Left forelimb (tissue), 1 donor: ENCODE measurements at places on chromosomes 6 and 20.

GRCh38 chr6:137661601-137662000 is 167.4 kb upstream of the OLIG3 start:
- no peak for DNase-seq

DNA sequence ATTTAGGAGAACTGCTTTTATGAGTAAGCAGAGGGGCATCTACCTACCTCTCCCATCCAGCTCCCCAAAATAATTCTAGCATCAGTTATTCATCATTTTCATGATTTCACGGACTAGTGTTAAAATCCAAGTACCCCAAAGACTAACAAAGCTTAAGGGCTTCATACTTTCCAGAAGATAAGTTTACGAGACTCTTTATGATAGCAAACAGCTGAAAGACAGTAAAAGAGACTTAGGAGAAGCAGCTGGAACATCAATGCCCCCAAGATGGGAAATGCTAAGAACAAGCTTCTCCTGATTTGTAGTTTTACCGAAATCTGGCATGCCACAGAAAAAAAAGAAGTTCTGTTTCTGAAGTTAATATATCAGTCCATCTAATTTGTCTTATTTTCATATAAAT is 70.0 kb downstream of the COL12A1 start:
- DNase-seq = no peak

- DNase-seq = no peak
Measured at GRCh38 chr6:119446609-119447008, 97.0 kb upstream of the MAN1A1 start.

DNA sequence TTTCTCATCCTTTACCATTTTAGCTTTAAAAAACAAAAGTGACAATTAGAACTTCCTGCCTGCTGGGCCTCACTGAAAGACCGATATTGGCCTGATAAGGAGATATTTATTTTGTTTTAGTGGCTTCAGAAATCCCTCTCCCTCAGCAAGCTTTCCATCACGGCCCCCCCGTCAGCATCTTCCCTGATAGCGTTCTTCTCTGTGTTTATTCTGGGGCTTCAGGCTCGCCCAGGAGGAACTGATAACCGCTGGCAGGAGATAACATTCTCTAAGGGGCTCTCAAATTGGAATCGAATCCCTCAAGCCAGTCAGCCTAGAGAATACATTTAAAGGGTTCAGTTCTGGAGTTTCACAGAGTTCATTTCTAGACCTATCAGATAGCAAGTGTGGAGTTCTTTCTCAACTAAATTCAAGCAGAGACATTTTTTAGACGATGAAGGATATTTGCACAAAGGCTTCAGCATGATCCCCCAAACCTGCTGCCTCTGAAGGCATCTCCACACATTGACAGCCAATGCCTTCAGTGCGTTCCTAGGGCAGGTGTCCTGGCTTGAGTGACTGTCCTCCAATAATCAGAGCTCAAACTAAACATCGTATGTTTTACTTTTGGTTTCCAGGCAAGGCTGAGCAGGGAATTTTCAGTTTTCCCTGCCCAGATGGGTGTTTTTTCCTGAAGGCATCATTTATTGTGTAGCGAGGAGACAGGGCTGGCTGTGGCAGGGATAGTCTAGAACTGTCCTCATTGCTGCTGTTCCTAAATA is 17.0 kb downstream of the PRDM1 start:
- no peak for DNase-seq

GRCh38 chr6:139703780-139704179 is 329.3 kb upstream of the CITED2 start:
- DNase-seq = no peak

DNA sequence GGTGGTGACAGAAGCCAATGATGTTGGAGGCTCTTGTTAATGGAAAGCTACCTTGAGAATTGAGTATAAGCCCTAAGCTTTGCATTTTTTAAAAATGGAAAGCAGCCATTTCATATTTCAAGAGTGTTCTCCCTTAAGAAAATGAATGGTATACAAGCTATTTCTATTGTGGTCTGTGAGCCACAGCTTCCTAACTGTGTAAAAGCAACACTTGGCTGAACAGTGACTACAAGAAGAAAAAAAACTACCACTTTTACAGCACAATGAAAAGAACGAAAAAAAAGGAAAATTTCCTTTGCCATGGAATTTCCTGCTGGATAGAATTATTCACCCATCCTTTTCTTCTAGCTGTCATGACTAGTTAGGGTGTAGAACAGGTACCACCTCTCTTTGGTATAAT is 397.1 kb upstream of the BTBD3 start:
- DNase-seq = no peak

- DNase-seq = no peak
Measured at GRCh38 chr6:83597051-83597450, 84.7 kb downstream of the PRSS35 start.

DNA sequence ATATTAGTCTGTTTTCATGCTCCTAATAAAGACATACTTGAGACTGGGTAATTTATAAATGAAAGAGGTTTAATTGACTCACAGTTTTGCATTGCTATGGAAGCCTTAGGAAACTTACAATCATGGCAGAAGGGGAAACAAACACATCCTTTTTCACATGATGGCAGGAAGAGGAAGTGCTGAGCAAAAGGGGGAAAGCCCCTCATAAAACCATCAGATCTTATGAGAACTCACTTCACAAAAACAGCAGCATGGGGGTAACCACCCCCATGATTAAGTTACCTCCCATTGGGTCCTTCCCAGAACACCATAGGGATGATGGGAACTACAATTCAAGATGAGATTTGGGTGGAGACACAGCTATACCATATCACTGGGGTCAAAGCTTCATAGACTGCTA is 254.2 kb downstream of the ERMARD start:
- no peak for DNase-seq

- no peak for DNase-seq
Measured at GRCh38 chr20:56676001-56676400, 46.9 kb downstream of the TFAP2C start.

DNA sequence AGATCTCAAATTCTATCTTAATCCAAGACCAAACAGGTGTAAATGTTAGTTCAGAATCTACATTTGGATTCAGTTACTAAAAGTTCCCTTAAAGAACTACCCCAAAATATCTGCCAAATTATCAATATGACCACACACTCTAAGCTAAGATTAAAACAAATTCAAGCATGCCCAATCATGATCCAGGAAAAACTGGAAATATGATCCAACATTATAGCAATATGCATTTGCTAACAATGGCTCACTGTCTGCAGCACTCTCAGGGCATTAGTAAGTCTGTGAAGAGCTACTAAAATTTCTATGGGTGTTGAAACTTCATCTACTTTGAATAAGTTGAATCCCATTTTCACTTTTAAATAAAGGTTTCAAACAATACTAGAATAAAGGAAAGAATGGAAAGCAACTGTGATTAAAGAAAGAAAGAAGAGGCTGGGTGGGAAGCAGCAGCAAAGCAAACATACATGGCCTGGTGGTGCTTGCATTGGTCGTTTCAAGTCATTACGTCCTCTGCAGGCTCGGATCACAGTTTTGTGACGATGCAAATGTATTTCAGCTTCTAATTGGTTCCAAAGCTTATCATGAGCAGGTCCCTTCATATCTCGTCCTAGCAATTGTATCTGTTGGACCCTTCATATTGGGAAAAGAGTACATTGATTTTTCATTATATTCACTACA is 29.2 kb downstream of the GOPC start:
- no peak for DNase-seq

GRCh38 chr6:166152660-166153059 is 15.0 kb downstream of the TBXT start:
- no peak for DNase-seq

DNA sequence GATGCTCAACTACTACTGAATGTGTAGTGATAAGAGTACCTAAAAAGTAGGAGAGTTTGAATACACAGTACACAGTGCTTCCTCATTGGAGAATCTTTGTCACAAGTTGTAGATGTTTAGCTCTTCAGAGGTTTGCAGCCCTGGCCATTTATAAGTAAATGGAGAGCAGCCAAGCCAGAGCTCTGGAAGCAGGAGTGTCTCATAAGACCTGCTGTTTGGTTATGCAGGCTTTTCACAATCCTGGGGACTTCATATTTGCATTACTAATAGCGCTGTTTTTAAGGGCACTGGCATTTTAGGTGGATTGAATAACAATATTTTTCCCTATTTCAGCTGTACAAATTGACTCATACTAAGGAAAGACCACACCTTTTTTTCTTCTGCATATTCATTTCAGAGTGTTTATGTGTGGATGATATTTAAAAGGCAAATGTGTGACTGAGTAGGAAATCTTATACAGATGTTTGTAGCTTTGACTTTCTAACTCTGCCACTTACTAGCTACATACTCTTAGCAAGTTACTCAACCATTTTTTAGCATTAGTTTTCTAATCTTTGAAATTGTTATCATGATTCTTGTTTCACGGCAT is 730.5 kb upstream of the MAP3K7 start:
- no peak for DNase-seq

DNA sequence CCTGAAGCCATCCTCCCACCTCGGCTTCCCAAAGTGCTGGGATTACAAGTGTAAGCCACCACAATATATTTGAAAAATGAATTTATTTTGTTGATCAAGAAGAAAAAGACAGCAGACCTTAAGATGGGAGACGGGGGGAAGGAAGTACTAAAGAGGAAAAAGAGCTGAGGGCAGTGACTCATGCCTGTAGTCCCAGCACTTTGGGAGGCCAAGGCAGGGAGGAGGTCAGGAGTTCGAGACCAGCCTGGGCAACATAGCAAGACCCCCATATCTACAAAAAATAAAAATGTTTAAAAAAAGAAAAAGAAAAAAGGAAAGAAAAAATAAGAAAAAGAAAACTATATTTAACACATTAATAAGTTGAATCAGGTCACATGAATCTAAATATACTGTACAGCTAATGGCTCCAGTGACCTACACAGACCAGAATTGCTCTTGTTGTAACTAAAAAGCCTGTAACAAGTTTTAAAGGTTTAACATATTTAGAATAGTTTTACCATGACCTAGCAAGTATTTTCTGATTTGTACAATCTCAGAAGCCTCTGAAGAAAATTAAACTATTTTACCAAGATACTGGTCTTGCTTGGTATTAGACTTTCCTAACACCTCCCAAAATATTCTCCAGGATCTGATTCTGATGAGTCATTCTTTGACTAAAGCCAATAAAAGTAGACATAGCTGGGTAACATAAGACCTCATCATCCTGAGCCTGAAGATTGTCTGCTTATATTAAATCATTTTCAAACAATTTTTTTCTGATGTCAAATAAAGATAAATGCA is 4.3 kb upstream of the AKIRIN2 start:
- no peak for DNase-seq

DNA sequence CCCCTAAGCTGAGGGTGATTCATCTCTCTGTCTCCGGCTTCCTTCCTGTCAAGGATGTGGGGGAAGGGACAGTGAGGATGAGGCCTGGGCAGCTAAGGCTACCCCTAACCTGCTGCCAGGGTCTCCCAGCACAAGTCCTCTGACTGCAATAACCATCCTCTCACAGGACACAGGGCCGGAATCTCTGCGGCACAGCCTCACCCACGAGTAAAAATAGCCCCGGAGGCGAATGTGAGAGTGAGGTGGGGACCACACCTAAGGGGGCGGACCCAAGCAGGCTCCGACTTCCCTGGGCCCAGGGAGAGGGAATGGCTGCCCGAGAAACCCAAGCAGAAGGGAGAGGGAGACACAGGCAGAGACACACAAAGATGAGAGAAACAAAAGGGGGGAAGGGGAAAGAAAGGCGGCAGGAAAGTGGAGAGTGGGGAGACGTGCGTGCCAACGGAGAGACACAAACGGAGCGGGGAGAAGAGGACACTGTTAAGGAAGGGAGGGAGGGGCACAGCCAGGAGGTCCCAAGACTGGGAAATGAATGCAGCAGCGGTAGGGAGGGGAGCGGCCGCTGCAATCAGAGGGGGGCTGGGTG is 1.4 kb downstream of the CLIC1 start:
- no peak for DNase-seq

GRCh38 chr6:84137989-84138575 is 89.4 kb downstream of the CEP162 start:
- no peak for DNase-seq

GRCh38 chr6:84769306-84769705 is 4.9 kb upstream of the TBX18 start:
- no peak for DNase-seq

GRCh38 chr20:17725094-17725835 is 25.5 kb downstream of the BANF2 start:
- no peak for DNase-seq

GRCh38 chr6:150730801-150731457 is 131.2 kb downstream of the PLEKHG1 start:
- DNase-seq = no peak

- no peak for DNase-seq
Measured at GRCh38 chr6:114312931-114313330, 29.9 kb downstream of the HS3ST5 start.

DNA sequence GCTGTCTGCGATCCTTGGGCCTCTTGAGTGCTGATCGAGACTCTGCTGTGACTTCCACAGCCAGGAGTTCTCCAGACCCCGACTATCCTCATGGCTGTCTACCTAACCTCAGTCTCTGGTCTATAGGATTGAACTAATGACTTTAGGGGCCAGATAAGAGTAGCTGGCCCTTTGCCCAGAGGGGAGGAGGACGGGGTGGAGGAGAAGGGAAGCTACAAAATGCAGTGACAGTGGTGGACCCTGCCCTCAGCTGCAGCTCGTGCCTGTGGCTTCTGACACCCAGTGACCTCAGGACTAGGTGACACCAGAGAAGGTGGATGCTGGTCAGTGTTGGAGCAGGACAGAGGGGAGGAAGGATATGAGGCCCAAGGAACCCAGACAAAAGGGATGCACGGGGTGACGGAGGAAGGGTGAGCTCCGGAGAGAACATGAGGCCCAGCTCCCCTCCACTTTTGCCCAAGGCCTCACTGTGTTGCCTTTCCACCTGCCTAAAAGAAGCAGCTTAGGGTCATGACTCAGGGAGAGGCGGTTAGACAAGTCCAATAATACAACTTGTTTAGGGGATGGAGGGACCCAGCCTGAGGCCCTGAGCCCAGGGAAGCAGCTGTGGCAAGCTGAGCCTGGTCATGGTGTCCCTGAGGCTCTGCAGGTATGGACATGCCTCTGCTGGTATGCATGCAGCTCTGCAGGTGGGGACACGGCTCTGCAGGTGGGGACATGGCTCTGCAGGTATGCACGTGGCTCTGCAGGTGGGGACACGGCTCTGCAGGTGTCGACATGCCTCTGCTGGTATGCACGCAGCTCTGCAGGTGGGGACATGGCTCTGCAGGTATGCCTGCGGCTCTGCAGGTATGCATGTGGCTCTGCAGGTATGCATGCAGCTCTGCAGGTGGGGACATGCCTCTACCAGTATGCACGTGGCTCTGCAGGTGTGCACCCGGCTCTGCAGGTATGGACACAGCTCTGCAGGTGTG is 67.7 kb downstream of the SYNJ2 start:
- DNase-seq = no peak

DNA sequence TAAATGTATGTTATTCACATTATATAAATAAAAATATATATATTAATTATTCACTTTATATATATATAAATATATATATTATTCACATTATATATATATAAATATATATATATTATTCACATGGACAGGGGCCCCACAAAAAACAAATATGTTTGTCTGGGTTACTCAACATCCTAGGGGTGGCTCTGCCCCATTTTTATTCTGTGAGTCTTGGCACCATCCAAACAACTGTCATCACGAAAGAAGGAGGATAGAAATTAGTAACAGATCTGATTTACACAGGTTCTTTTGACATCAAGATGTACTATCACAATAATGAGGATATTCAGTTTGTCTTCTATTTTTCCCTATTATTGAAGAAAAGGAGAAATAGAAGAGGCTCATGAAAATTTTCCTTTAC is 187.3 kb downstream of the GPX5 start:
- DNase-seq = no peak
